ENCODE measurements at places on chromosomes 2 and 18. TPM values are rescaled to one million over a fixed set of nuclear protein-coding genes. Genes with fewer than 3 reads are reported as not detected.

UGT1A4 gene
- polyA plus RNA-seq = not detected

B3GNT2 gene
- polyA plus RNA-seq = 39.7 TPM

POTEI gene
- 0.10 TPM for polyA plus RNA-seq

MGAT4A gene
- polyA plus RNA-seq = 16.0 TPM

LRP2 gene
- polyA plus RNA-seq = 79.9 TPM

LYPD1 gene
- polyA plus RNA-seq = 78.6 TPM

SLC14A1 gene
- 5.0 TPM for polyA plus RNA-seq

RND3 gene
- 68.4 TPM for polyA plus RNA-seq

BMP10 gene
- not detected for polyA plus RNA-seq

ANKRD23 gene
- 4.1 TPM for polyA plus RNA-seq

PRKAG3 gene
- polyA plus RNA-seq = not detected

CTNNA2 gene
- polyA plus RNA-seq = 6.4 TPM

OTOS gene
- polyA plus RNA-seq = 0.26 TPM

AQP12B gene
- 0.17 TPM for polyA plus RNA-seq

- no peak for DNase-seq
These were observed 98.7 kb downstream of the MMADHC start for GRCh38 chr2:149488706-149489440.

DNA sequence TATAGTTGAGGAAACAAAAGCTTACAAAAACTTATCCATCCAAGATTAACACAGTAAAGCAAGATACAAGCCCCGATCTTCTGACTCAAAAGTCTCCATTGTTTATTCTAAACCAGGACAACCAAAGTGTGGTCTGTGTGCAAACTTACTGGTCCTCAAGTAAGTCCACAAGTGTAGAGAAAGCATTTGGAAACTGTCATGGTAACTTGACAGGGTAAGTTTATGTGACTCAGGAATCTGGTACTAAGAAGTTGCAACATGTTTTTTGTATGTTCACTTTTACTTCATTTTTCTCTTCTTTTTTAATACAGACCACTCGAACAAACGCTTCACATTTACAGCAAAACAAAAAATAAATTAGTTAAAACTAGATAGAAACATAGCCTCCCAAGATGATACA, 9.4 kb downstream of the MBD2 start:
- DNase-seq = no peak

- DNase-seq = no peak
These were observed 901.9 kb upstream of the ZEB2 start for GRCh38 chr2:145421841-145422240.

GRCh38 chr2:101827246-101827645, 129.7 kb downstream of the MAP4K4 start:
- DNase-seq = no peak

GRCh38 chr2:197674591-197674990, 796 bp downstream of the RFTN2 start:
- DNase-seq = peak; percentile 29

DNA sequence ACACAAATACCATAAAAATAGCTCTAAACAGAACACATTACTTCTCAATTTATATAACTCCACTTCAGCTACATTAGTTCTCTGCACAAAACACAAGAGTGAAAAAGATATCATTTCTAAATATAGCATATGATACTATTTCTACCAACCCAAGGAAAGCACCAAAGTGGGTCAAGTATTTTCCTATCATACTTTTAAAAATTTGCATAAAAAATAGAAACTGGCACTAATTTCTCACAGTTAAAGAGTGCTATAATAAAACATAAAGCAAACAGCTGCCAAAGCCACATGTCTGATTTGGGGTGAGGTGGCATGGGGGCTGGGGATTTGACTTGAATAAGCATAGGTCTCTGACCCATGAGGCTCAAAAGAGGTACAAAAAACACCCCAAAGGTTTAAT, 61.5 kb downstream of the BARD1 start:
- no peak for DNase-seq

- no peak for DNase-seq
These were observed 46.2 kb downstream of the GREB1 start for GRCh38 chr2:11579867-11580659.

DNA sequence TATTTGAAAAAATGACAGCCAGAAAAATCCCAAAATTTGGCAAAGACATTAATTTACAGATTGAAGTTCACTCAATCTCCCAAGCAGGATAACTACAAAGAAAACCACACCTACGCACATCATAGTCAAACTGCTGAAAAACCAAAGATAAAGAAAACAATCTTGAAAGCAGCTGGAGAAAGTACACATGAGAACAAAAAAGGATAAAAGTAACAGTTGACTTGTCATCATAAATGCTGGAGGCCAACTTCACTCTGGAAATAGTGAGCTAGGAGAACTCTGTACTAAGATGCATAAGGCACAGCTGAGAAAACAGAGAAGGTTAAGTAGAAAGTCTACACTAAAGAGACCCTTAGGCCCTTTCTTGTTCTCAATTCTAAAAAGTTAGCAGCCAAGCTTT, 73.1 kb downstream of the TLK1 start:
- no peak for DNase-seq

- no peak for DNase-seq
These were observed 393.7 kb upstream of the FANCL start for GRCh38 chr2:58634653-58635370.

GRCh38 chr2:131584380-131584779, 56.7 kb downstream of the CCDC74A start:
- no peak for DNase-seq

DNA sequence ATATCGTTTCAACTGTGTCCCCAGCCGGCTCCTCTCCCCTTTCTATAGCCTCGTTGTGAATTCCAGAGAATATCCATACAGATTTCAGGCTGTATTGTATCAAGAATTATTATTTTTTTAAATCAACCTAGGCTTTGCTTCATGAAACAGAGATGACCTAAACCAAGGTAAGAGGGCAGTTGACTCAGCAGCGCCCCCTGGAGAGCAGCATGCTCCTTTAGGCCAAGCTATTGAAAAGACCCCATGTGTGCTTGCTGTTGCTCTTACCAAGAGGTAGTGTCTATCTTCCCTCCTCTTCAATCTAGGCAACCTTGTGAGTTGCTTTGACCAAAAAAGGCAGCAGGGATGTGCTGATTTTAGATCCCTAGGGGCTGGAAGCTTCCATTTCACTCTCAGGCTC, 426.7 kb upstream of the SMIM21 start:
- no peak for DNase-seq

- no peak for DNase-seq
These were observed 28.2 kb upstream of the NFATC1 start for GRCh38 chr18:79367480-79367879.

DNA sequence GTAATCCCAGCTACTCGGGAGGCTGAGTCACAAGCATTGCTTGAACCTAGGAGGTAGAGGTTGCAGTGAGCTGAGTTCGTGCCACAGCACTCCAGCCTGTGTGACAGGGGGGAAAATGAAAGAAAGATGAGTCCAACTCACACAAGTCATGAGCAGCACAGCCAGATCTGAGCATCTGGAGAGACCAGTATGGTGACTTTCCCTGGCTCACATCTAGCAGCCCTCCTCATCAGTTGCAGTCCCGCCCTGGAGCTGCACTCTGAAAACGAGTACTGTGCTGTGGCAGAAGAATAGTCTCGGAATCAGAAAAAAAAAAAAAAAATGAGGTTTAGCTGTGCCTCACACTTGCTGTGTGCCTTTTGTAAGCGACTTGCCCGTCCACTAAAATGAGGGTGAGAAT, 74.4 kb upstream of the TRIB2 start:
- DNase-seq = no peak

DNA sequence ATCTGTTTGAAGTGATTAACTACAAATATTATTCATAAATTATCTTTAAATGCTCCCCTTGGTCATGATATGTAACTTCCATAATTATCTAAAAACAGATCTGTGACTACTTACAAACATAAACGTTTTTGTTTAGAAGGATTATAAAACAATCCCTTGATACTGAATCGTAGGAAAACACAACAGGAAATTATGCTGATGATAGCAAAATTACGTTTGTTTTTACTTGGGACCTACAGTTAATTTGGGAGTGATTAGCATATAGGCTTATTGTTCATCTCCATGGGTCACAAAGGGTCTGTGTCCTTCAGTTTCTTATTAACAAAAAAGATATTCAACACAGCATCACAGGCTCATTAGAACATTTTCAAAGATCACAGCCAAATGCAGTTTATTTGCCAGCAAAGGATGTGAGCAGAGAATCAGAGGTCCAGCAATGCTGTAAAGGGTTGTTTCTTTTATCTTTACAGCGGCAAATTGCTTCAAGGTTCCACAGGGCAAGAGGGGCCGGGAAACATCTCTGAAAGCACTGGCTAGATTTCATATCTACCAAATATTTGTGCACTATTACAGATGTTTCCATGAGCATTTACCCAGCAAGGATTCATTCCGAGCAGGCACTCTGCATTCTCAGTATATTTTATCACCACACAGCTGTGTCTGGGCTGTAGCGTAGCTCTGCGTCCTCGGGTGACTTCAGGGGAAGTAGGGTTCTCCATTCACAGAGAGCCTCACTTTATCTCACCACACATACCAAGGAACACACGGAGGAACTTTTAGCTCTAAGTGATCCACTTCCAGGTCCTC, 4.1 kb downstream of the CCDC195 start:
- DNase-seq = no peak

DNA sequence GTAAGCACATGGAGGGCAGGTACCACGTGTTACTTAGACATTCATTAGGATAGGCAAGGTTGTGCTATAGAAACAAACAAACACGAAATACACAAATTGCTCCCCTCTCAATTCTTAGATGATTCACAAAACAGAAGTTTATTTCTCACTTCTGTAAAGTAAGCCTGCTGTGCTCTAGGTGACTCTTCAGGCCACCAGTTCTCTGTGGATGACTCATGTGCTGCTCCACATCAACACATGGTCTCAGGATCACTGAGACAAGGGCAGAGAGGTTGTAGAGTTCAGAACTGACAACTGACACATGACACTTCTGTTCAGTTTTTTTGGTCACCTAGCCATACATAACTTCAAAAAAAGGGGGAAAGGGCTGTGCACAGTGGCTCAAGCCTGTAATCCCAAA, 70.6 kb downstream of the DAW1 start:
- no peak for DNase-seq

DNA sequence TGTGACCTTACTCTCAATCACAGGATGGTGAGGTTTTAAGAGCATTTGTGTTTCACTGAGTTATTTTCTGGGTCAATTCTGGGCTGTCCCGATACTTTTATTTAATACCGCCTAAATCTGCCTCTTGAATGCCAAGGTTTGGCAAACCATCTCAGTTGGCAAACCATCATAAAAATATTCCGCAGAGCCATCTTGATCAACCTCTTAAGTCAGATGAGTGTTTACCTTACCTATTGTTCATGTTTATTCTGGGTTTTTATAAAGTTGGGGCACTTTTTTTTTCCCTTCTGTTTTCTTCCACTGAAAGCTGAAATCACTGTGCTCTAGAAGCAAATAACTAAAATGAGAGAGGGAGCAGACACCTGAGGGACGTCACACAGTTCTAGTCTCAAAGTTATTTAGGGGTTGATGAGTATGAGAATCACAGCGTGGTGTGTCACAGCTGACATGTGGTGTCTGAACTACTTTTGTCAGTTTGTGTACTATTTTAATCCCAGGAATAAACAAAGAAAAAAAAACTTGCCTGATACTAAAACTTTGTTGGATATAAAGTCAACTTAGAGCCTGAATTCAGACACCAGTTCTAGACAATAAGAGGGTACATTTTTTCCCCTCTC, 48.6 kb downstream of the ETAA1 start:
- no peak for DNase-seq

DNA sequence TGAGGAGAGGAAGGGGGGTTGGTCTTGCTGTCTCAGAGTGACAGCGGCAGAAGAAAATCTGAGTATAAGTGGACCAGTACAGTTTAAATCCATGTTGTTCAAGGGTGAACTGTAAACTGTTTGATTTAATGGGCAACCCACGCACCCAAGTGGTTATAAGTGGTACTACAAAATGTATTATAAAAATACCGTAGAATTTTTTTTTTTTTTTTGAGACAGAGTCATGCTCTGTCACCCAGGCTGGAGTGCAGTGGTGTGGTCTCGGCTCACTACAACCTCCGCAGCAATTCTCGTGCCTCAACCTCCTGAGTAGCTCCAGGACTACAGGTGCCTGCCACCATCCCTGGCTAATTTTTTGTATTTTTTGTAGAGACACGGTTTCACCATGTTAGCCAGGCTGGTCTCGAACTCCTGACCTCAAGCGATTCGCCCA, 2.1 kb upstream of the CHCHD5 start:
- no peak for DNase-seq

DNA sequence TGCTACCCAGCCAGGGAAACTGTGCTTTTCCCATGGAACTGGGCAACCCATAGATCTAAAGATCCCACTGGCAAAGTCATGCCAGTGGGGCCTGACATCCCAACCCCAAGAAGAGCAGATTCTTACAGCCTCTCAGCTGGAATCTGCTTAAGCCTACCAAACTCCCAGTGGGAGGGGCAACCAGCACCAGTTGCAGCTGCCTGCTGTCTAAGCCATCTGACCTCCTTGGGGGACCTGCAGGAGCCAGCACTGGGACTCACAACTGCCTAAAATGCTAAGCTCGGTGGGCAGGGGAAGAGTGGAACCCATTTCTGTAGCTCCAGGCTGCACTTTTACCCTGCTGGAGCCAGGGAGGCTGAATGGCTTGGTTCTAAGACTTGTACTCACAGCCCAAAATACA, 770.7 kb upstream of the SLC8A1 start:
- DNase-seq = no peak

DNA sequence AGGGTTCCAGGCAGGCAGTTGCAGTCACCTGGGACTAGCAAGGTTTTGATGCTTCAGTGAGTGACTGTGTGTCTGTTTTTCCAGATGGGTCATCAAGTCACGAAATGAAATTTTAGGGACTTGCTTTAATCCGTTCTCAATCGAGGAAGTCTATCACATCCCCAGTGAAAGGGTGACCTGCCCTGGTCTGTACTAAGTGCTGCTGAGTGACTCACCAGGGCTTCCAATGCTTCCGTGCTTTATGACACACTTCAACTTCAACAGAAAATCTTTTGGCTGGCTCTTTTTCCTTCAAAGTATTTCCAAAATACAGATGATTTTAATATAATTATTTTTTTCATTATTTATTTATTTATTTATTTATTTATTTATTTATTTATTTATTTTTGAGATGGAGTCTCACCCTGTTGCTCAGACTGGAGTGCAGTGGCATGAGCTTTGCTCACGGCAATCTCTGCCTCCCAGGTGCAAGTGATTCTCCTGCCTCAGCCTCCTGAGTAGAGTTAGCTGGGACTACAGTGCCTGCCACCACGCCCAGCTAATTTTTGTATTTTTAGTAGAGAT, 18.4 kb downstream of the TFCP2L1 start:
- DNase-seq = no peak

GRCh38 chr2:96839293-96839874, 4.4 kb downstream of the ANKRD23 start:
- no peak for DNase-seq

DNA sequence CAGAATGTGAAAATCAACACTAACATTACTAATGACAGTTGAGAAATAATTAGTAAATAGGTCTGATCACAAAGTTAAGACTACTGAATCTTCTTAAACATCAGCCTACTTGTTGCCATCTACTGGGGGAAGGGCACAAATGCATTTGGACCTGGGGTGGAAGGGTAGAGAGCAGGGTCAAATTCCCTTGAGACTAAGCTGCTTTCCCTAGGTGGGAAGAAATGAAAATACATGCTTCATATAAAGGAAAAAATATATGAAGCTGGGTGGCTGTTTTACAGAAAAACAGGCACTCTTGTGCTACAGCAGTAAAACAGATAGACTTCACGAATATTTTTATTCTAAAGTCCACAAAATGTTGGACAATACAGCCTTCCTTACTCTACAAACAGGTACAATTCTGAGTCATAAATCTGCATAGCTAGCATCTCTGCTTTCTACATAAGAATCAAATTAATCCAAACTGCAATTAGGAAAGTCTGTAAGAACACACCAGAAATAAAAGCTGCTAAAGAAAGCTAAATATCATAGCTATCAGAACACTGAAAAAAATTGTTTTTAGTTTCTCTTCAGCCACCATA, 10.9 kb downstream of the TRIP12 start:
- no peak for DNase-seq
